ENCODE measurements at places on chromosomes 5 and 9.

DNA sequence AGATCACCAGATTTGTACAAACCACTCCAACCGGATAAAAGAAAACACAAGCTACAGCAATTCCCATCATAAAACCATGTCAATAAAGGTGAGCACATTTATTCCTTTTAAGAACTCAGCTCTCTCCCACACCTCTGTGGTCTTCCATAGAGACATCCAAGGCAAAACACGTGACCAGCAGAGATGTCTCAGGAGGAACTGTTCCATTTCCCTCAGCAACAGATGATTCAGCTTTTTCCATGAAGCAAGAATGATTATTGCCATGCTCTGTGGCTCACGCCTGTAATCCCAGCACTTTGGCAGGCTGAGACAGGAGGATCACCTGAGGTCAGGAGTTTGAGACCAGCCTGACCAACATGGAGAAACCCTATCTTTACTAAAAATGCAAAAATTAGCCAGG, 15.8 kb downstream of the GZMK start:
- DNase-seq: no peak

DNA sequence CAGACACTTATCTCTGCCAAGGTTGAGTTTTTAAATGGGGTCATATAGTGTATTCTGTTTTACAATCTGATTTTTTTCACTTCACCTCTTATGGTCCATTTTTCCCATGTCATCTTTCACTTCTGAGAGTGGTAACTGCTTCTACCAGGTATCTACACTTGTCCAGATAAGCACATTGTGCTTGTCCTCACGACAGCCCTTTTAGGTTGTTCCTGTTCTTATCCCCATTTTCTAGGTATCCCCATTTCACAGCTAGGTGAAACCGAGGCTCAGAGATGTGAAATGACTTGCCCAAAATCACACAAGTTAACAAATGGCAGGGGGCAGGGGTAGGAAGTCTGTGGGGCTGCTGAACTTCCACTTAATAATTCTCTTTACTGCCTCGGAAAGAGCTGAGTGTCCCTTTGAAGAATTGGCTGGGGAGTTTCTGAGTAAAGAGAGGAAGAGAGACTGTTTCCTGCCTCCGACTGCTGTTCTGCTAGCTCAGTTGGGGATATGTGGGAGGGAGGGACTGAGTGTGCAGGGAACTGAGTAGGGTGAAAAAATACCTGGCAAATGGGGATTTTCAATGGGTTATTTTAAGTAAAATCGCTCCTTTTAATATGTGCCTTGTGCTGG, 255.4 kb downstream of the GRIA1 start:
- DNase-seq: no peak

DNA sequence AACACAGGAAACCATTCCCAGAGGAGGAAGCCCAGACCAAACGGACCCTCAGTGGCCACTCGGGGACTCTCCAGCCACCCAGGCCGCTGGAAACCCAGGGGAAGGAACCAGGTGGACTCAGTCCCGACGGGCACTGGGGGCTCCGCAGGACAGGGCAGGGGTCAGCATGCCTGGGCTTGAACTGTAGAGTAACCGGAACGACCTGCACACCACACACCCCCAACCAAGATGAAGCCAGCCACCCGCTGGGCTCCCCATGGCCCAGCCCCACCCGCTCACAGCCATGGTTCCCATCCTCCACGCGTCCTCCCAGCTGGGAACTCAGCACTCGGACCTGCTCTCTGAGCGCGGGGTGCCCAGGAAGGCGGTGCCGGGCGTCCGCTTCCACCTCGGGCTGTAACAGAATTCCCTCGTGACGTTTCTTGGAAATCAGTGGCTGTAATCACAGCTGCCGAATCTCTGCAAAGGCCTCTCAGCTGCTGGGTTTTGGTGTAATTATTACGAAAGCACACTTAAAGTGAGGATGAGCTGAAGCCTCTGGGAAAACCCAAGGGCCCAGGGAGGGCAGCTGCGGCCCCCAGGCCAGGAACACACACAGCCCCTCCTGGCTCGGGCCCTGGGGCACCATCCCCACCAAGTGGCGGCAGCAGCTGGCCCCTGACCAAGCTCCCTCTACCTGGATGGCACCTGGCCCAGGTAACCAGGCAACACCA, 13.8 kb downstream of the NACC2 start:
- DNase-seq: no peak

- peak; percentile 20 for DNase-seq
Observed at GRCh38 chr5:72209147-72210115, 102.2 kb downstream of the MAP1B start.

DNA sequence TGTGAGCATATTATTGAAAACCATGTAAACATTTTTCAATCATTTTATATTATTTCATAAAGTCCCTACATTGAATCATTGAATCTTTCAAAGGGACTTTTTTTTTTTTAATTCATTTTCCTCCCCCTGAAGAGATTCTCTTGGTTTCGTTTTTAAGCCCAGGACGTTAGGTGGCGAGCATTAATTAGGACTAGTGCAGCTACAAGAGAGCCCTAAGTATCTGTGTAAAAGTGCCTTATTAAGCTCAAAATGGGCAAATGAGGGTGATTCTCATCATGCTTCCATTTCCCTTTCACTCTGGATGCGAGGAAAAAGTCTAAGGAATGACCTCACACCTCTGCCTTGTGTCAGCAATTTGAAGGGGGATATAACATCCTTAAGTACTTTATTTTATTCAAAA, 517.9 kb upstream of the ITGA1 start:
- no peak for DNase-seq

GRCh38 chr5:95617057-95617456, 2.8 kb upstream of the GPR150 start:
- no peak for DNase-seq

- no peak for DNase-seq
Observed at GRCh38 chr5:138350563-138350890, 2.0 kb upstream of the KDM3B start.

DNA sequence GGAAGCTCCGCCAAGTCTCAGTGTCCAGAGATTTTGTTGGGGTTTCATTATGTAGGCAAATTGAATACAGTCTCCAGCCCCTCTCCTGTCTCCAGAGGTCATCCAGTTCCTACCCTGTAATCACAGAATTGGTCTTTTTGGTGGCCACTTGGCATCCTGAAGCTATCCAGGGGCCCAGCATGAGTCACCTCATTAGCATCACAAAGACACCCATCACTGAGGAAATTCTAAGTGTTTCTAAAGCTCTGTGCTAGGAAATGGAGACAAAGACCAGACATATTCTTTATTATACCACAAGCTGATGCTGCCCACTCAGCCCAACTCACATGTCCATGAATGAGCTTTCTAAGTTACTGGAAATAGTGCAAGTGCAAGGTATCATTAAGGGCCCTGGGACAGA, 229.9 kb downstream of the DOCK8 start:
- DNase-seq: no peak

All from NCI-H2029 (cell line).